Fibroblast of pulmonary artery (primary cell): ENCODE measurements at places on chromosomes 5 and 9.

- DNase-seq: no peak
Observed at GRCh38 chr5:29960323-29960722, 1233.2 kb upstream of the CDH6 start.

- peak; percentile 61 for DNase-seq
Observed at GRCh38 chr9:111944241-111944866, 47.7 kb downstream of the UGCG start.

- no peak for DNase-seq
Observed at GRCh38 chr5:179572386-179572785, 22.0 kb downstream of the RUFY1 start.

DNA sequence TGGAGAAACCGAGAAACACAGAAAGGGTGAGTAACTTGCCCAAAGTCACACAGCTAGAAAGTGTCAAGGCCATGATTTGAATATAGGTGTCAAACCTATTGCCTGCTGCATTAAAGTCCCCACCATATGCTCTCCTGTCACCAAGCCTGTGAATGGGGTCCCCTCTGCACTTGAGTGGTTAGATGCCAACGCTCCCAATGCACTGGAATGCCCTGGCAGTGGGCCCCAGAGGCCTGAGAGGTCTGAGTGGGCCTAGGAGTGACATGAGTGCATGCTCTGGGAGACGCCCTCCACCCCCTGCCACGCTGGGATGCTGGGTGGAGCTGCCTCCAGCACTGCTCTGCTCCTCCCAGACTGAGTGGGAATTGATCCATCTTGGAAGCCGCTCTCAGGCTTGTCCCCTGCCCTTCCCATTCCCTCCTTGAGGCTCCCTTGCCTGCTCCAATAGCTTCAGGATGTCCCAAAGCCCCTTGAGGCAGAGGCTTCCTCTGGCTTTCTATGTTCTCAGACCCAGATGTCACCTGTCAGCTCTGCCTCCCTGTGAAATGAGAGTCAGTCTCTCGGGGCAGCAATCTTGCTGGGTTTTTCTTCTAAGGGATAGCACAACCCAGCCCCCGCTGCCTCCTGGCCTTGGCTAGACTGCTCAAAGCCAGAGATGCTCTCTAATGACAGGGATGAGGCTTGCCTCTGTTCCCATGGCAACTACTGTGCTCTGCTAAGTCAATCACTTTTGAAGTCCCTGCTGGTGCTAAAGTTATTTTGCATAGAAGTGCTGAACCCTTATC, 6.6 kb upstream of the ARSI start:
- no peak for DNase-seq

DNA sequence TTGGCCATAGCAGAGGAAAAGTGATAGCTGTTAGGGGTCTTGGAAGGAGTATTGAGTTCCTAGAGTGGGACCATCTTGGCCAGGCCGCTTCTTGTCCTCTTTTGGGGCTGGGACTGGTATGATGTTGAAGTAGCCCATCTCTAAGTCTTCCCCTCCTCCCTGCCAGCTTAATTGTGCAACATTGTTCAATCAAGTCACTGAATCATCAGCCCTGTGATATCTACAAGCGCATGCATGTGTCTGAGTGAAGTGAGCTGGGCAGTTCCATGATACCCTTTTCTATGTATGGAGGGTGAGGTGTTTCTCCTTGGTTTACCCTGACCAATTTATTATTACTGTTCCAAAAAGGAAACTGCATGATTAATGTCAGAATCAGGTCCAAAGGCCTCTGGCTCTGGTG, 112.2 kb downstream of the C9orf152 start:
- DNase-seq: peak; percentile 76

- DNase-seq: no peak
Observed at GRCh38 chr5:156991714-156992113, 28.7 kb upstream of the TIMD4 start.

DNA sequence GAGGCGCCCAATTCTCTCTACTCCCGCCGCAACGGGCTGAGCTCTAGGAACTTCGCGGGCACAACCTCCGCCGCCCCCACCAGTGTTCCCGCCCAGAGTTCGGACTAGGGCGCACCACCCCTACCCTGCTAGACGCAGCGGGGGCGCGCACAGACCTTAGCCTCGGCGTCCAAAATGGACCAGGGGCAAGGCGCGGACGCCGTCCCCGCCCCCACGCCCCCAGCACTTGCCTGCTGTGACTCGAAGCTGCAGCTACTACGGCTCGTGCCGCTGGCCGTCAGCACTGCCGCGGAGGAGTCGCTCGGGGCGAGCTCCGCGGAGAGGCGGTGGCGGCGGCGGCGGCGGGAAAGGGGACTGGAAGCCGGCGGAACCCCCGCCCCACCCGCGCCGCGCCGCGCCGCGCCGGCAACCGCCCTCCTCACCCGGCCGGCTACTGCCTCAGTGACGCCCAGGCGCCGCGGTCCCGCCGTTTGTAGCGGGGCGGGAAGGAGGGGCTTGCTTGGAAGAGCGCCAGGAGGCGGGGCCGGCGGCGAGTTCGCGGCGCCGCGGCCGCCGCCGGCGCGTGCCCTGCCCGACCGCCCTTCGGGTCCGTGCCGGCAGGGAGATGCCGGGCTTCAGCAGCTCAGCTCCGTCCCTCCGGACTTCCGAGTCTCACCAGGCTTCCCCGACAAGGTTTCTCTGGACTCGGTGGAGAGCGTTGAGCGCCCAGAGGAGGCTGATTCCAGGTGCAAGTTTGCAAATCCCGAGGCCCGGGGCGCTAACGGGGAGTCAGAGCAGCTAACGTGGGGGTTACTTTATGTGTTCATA, 4.5 kb downstream of the ELAVL2 start:
- no peak for DNase-seq

DNA sequence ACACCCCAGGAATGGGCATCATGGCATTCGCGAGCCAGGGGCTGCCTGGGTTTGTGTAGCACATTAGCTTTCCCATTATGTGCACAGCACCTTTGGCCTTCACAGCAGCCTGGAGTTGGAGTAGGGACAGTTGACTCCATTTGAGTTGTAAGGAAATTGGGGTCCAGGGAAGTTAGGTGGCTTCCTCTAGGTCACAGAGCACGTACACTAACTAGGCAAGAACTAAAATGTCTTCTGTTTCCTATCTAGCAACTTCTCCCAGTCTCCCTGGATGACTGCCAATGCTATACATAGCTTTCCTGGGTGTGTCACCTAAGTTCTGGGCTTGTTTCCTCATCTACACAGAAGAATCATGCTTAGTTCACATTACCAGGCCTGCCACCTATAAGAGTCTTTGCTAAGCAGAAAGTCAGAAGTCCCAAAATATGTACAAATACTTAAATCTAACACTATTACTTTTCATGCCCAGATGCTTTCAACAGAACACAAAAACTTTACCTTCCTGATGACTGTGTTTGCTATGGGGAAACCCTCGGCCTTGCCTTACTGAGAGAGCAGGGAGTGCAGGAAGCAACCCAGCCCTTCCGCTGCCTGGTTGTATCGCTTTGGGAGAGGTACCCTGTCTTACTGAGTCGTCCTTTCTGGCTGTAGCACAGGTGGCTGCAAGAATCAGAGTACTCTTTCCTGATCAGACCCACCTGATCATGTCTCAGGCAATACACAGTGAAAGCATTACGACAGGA, 12.0 kb downstream of the MACROH2A1 start:
- peak; percentile 95 for DNase-seq

- DNase-seq: peak; percentile 8
Observed at GRCh38 chr5:67878933-67879332, 336.6 kb upstream of the PIK3R1 start.
